NCI-H2081 (cell line): ENCODE measurements at places on chromosomes 12 and 14.
A peak's percentile ranks its signal among the peaks of the same experiment; 100 is the strongest.

GRCh38 chr14:91368776-91369416 is 48.7 kb downstream of the CCDC88C start:
- DNase-seq, result peak; percentile 48

GRCh38 chr12:52126605-52127578 is 47.4 kb downstream of the SMIM41 start:
- no peak for DNase-seq

GRCh38 chr12:122363782-122364181 is 58.7 kb downstream of the CLIP1 start:
- no peak for DNase-seq

DNA sequence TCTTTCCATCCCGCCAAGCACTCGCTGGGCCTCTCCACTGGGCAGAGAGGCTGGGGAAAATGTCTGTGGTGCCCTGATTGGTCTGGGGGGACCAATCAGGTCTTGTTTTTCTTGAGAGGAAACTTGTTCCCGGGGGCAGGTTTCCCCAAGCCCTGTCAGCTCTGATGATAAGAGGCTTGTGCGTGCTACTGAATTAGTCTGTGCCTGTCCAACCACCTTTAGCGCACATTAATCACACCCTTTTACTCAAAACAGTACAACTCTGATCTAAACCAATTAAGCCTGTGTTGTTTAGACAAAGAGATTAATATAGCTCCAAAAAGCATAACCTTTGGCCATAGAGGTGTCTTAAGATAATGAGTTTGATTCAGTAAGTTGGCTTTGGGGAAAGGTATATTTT is 580.4 kb downstream of the VRK1 start:
- no peak for DNase-seq

DNA sequence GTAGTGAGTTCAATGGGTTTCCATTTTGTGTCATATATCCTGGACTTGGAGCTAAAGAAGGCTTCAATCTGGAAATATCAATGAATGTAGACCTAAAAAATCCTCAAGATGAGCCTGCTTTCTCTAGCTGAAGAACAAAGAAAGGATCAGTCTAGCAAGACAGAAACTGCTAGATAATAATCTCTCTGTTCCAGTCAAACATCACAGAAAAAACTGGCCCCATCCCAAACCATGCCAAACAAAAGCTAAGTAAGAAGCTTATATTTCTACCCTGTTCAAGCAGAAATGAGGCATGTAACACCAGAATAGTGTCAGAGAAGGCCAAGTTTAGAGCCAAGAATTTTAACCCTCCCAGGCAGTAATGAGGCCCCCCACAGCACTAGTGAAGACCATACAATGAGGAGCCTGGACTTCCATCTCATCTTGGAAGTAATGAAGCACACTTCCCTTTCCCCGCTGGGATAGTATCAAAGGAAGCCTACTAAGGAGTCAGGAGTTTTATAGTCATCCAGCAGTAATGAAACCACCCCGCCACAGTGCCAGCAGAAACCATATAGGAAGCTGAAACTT is 95.8 kb downstream of the NELL2 start:
- no peak for DNase-seq

- no peak for DNase-seq
Measured at GRCh38 chr14:62301911-62302310, 539.7 kb downstream of the SNAPC1 start.

- no peak for DNase-seq
Measured at GRCh38 chr12:62215506-62215905, 44.7 kb upstream of the USP15 start.

DNA sequence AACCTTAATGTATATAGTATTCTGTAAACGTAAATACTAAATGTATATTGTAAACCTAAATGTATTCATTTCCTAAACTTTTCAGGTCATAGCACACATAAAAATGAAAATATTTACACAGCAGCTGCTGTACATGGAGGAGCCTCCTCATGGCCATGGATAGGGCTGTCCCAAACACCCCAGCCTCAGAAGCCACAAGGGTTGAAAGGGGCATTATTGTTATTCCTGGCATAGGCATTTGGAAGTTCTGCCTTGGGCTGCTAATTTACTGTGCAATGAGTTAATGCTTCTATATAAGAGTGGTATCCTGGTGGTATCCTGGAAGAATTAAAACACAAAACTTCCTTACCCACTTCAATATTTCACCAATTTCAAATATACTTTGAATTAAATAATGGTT is 159.4 kb downstream of the SLC5A8 start:
- no peak for DNase-seq

- no peak for DNase-seq
Measured at GRCh38 chr14:71523630-71524319, 408.5 kb upstream of the RGS6 start.

DNA sequence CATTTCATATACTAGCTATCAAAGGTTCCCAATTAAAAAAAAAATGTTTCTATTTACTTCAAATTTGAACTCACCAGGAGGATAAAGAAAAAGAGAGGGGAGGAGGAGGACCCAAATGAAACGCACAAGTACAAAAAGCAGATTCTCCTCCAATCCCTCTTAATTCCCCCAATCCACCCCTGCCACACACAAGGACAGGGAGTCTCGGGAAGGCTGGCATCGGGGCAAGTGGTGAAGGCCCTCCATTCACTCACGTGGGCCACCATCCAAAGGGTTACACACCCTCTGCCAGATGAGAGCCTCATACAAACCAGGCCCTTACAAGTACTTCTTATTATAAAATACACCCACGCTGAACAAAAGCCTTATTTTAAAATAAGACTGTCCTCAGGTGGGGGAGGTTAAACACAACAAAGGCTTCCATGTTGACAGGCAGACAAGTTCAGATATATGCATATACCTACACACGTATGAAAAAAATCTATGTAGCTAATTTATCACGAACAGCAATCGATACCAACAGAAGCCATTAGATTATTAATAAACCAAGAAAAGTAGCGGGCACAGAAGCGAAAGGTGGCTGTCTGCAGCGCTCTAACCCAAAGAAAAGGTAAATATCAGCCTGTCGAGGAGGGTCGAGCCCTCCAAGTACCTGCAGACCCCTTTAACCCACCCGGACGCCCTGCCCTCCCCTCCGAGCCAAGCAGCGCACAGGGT is 1.5 kb downstream of the ATP2B1 start:
- DNase-seq, result no peak

GRCh38 chr12:14803830-14804160 is 325 bp downstream of the C12orf60 start:
- peak; percentile 60 for DNase-seq

GRCh38 chr14:94423453-94424056 is 29.0 kb downstream of the SERPINA11 start:
- DNase-seq, result peak; percentile 43

- no peak for DNase-seq
Measured at GRCh38 chr12:6887460-6887859, 14.4 kb upstream of the SPSB2 start.

DNA sequence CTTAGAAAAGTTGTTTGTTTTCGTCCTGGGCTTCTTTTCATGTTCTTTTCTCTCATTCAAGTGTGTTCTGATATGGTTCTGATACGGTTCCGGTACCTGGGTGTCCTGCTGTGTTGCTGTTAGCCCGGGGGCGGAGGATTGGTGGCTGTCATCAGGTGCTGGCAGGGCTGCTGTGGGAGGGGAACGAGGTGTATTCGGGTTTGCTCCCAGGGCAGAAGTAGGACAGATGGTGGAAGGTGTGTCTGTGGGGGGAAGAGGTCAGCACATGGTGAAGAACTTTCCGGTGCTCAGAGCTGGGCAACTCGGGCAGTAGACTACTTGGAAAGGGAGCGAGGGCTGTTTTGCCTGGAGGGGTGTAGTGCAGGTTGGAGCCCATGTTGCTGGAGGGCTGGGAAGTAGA is 70.2 kb downstream of the SLC25A47 start:
- DNase-seq, result no peak

DNA sequence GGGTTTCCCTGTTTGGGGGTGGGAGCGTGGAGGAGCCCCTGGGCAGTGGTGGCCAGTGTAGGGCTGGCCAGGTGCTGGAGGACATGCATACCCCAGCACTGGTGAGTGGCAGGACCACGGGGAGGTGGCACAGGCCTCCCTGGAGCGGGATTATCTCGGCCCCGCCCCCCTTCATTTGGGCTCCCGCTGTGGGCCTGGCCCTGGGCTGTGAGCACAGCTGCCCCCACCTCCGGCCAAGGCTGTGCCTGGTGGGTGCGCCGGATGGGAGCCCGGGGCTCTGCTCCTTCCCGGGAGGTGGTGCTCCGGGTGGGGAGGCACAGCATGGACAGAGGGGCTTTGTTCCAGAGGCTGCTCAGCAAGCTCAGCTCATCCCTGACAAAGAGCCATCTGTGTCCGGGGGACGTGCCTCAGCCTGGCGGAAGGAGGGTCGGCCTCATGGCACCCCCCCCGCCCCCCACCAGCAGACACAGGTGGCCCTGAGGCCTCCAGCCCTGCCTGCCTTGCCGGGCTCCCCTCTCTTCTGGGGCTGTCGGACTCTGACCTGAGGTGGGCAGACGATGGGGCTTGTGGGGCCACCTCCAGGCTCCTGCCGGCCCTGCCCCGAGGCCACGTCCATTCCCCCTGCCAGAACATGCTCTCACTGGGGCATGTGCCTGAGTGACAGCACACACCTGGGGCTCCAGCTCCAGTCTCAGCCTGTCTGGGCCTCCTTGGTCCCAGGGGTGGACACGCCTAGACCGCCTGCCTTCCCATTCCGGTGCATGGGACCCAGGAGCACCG is 8.4 kb downstream of the TEDC1 start:
- no peak for DNase-seq

DNA sequence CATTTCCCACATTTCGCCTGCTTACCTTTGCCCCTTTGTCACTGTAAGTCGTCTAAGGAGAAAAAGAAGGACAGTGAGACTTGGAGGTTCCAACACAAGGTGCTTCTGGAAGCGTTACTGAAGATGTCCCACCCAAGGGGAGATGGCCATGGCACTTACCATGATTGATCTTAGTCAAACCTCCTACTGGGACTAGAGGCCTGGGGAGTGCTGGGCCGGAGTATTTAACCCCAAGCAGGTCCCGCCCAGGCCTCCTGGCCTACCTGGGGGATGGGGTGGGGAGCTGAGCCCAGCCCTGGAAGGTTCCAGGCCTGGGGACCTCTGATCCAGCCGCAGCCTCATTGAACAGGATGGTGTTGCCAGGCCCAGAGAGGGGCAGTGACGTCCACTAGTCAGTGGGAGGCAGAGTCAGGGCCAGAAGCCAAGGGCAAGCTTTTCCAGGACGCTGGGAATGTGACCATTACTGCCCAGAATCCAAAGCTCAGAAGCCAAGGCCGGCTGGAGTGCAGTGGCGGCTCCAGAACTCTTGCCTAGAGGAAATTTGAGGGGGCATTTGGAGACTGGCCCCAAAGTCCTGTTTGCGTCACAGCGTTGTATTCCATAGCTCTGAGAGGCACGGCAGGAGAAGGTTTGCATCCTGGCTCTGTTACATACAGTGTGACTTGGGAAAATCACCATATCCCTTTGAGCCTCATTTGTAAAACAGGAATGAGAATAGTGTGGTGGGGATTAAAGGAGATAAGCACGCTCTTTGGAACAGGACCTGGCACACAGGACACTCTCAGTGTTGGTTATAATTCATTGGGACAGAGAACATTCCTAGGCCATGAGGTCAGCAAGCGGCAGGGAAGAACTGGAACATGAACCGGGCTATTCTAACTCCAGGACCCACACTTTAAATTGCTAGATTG is at the start of gene HPD:
HPD (minus strand) TSS at position 198 of the 911 bp plus-strand sequence; CDS start at position 162, 36 bp downstream.
- DNase-seq, result no peak

DNA sequence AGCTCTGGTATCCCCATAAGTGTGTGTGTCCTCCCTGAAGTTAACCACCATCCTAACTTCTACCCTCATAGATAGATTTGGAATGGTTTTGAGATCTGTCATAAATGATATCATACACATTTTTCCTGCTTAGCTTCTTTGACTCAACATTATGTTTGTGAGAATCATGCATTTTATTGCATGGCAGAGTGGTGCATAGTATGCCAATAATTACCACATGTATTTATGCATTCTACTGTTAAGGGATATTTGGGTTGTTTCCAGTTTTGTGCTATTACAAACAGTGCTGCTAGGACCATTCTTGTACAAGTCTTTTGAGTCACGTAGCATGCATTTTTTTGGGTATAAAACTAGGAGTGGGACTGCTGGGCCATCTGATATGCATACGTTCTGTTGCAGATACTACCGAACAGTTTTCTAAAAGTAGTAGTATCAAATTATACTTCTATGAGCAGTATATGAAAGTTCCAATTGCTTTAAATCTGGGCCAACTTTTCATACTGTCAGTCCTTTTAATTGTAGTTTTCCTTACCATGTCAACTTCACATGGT is 13.4 kb downstream of the GRIP1 start:
- DNase-seq, result no peak

- DNase-seq, result no peak
Measured at GRCh38 chr14:104732355-104732804, 8.4 kb downstream of the ADSS1 start.

GRCh38 chr12:89016970-89017778 is 335.1 kb downstream of the DUSP6 start:
- peak; percentile 82 for DNase-seq

- DNase-seq, result no peak
Measured at GRCh38 chr14:53954551-53955228, 1.9 kb downstream of the BMP4 start.

- no peak for DNase-seq
Measured at GRCh38 chr14:74667758-74668157, 45.1 kb downstream of the AREL1 start.

- no peak for DNase-seq
Measured at GRCh38 chr14:65045006-65045405, 57.3 kb downstream of the MAX start.

- no peak for DNase-seq
Measured at GRCh38 chr12:132572106-132572505, 38.3 kb downstream of the LRCOL1 start.

DNA sequence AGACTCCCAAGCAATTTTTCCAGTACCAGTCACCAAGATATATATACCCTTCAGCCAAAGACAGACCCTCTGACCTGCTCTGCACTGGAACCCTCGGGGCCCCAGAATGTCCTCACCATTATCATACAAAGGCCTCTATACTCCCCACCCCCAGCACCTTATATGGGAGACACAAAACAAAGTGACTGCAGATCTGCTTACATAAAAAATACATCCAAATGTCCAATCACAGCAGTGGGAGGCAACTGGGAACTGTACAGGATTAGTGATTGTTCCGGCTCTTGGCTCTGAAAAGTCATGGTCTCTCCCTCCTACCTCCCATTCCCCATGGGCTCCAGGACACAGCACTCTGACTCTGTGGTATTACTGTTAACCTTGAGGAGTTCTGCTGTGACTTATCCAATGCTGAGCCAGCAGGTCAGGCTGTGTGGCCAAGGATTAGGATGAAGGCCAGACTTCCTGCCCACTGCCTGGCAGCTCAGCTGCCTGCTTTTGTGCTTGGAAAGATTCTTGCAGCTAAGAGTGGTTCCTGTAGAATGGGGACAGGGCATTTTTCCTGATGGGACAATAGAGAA is 13.7 kb downstream of the OXA1L start:
- no peak for DNase-seq

GRCh38 chr12:26331136-26331535 is 135.8 kb downstream of the SSPN start:
- DNase-seq, result no peak
